Right renal cortex interstitium (tissue), 3 donors: ENCODE measurements at places on chromosomes 12 and 14. TPM values are rescaled to one million over a fixed set of nuclear protein-coding genes. Genes with fewer than 3 reads are reported as not detected.

- peak; percentile 58 for DNase-seq
Observed at GRCh38 chr14:34722723-34723545, 8.5 kb upstream of the CFL2 start.

SLC17A8 gene
- 0.32 TPM for polyA plus RNA-seq

- no peak for DNase-seq
Observed at GRCh38 chr14:51805541-51805940, 54.9 kb upstream of the GNG2 start.

DNA sequence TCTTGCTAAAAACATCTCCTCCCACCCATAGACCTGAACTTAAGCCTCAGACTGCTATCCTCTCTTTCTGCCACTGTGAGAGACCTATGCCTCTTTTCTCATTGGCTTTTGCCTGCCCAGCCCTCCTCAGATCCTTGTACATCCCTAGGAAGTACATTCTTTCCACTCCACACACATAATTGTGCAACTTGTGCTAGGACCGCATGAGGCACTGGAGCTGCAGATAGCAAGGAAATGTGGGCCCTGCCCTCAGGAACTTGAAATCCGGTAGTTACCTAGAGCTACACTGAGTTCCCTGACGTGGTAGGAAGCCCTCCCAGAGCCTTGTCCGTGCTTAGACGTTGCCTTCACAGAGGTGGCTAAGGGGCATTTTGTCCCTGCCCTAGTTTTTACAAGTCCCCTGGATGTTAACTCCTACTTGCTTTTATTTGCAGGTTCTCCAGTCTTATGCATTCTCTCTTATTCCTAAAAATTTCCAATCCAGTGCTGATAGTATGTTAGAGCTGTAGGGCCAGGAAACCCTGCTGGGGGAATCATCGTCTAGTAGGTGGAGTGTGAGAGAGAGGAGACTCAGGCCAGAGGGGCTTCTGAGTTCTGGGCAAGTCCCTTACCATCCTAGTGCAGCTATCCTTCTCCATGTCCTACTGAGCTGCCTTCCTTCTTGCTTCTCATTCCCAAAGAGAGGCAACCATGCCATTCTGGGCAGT is 41.3 kb downstream of the NTF3 start:
- no peak for DNase-seq

DNA sequence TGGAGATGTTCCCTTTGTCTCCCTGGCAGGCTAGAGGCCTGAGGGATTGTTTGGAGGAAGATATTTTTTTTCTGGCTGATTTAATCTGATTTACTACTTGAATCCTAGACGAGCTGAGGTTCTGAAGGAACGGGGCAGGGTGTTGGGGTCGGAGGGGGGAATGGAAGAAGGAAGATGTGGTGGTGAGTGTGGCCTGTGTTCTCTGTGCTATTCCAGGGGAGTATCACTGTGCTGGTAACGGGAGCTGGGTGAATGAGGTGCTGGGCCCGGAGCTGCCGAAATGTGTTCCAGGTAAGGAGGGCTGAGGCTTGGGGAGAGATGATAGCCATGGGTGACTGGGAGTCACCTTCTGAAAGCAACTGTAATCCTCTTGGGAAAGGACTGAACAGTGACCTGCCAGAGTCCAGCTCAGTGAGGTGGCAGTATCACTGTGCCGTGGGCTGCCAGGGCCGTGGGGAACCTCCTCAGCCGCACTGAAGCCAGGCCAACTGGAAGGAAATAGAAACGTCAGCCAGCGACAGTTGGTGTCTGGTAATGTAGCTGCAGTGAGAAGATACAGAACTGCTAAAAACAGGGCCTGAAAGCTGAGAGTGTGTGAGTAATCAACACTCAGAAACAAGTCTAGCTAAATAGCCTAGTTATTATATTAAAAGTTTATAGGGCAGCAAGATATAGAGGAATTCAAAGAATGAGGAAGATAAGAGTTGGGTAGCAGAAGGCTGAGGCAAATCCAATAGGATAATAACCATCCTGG is 7.9 kb downstream of the C1S start:
- DNase-seq, result no peak

DNA sequence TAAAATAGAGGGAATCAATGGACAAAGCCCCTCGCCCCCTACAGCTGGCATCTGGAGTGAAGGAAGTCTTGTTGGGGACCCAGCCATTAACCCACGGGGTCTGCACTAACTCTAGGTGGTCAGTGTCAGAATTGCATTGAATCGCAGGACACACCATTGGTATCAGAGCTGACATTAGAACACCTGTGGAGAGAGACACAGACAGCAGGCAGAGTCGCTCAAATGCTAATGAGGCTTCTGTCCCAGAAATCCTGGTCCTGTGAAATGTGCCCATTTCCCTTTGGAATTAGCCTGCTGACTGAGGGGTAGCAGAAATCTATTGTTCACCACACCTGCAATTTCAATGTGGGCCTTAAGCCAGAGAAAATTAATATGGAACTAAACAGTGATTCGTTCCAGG is 33.0 kb downstream of the TMEM132D start:
- no peak for DNase-seq

KCNC2 gene
- 0.44 TPM for polyA plus RNA-seq

GRCh38 chr12:11875414-11875935 is 195.3 kb upstream of the BCL2L14 start:
- DNase-seq, result no peak

DNA sequence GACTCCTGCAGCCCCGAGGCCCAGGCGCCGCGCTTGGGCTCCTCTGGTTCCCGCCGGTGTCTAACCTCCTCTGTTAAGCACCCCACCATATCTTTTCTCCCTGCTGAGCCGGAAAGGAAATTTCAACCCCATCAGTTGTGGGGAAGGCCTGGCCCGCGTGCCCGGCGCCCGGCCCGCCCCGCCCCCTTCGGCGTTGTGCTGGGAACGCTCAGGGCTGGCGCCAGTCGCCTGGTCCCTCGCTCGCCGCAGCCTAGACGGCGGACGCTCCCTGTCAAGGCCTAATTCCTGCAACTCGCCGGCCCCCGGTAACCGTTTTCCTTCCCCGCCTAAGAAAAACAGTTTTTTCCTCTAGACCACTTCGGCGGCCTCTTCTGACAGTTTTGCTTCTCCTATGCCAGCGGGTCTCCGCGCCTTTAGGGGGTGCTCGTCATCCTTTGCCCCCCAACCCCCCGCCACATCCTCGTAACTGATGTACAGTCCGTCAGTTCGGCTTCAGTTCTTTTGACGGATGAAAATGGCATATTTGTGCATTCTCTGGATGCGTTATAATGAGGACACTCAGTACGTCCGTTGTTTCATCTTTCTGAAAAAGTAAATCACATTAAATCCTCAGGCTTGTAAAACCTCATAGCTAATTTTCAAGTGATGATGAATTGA is 506 bp upstream of the NAP1L1 start:
- DNase-seq, result peak; percentile 80

GRCh38 chr14:86035882-86036281 is 505.9 kb downstream of the FLRT2 start:
- DNase-seq, result no peak

- no peak for DNase-seq
Observed at GRCh38 chr14:91867316-91867988, at the start of gene TC2N. Gene TC2N, minus strand, starts transcription at chr14:91867536. Its CDS starts 53,767 bp downstream, at chr14:91813769.

DNA sequence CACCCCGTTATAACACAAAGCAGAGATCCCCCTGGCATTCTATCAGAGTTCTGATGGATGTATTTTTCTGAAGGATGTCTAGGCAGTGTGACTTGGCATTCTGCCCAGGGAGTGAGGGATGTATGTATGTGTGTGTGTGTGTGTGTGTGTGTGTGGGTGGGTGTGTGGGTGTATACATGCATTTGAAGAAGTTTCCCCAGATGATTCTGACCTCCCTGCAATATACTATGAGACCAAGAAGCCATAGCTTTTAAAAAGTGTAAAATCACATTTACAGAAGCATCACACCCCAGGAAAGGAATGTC is 59.7 kb upstream of the NAP1L1 start:
- no peak for DNase-seq

KERA gene
- polyA plus RNA-seq, result not detected

GRCh38 chr12:3090240-3091037 is 13.3 kb downstream of the TSPAN9 start:
- no peak for DNase-seq

DNA sequence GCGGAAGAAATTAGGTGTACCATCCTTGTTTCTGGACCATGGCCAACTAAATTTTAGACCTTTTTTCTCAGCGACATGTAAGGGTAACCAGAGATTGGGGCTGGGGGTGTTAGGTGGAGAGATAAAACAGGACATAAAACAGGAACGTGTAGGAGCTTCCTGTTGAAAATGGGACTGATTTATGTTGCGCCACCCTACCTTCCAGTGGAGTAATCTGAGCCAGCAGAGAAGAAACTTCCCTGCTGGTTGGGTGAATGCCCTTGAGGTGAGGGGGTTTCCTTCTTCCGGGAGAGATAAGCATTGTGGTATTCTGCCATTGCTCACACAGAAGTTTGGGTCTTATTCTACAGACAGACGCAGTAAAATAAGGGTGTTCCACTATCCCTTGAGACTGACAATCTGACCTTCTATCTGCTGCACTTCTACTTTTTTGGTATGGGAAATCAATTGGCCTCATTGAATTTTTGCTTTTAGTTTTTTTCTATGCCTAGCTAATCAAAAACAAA is 417.6 kb downstream of the PCNX1 start:
- DNase-seq, result no peak

GPR84 gene
- polyA plus RNA-seq, result 0.11 TPM

DNA sequence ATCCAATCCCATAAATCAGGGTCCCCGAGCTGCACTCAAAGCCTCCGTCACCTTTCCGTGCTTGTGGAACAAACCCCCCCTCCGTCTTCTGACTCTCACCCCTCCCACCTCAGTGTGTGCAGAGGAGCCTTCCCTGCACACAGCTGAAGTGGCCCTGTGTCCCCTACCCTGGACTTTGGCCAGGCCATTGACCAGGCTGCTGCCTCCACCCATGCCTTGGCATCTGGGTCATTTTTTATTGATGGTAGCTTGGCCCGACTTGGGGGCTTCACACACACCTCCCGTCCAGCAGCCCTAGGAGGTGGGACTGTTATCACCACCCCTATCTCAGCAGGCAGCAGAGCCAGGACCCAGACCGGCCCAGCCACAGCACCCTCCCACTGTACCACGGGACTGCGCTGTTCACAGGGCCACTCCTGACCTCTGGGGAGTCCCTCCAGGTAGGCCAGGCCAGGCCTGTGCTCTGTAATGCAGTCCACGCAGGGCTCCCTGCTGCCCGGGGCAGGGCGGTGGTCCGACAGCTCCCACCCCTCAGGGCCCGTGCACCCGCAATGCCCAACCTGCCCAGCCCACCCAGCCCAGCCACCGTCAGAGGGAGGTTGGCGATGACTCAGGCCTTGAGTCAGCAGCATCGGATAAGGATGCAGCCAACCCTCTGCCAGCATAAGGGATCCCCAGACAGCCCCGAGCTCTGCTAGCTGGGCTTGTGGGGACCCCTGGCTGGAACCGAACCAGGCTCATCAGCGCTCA is 9.2 kb upstream of the INF2 start:
- no peak for DNase-seq

GRCh38 chr14:53890611-53891101 is 66.0 kb downstream of the BMP4 start:
- DNase-seq, result no peak

DNA sequence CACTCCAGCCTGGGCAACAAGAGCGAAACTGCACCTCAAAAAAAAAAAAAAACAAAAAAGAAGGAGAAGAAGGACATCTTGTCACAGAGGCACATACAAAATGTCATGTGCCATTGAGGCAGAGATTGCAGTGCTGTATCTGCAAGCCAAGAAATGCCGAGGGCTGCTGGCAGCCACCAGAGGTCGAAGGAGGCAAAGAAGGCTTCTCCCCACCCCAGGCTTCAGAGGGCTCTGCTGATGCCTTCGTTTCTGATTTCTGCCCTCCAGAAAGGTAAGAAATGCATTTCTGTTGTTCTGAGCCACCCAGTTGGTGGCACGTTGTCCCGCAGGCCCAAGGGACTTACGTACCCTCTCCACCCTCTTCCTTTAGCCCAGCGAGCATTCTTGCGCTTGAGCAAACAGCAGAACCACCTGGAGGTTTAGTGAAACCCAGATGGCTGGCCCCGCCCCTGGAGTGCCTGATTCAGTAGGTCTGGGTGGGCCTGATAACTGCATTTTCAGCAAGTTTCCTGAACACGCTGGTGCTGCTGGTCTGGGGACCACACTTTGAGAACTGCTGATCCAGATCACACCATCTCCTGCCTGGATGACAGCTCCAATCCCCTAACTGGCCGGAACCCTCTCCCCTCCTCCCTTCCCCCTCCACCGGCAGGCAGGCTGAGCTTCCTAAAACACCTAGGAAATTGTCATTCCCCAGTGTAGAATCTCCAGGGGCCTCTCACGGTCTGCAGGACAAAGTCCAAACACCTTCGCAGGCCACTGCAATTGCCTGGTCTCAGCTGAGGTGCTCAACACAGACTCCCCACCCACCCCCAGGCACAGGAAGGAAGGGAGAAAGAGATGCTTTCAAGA is 21.1 kb upstream of the SCARB1 start:
- DNase-seq, result no peak
